ENCODE measurements at places on chromosomes 1 and 21. TPM values are rescaled to one million over a fixed set of nuclear protein-coding genes. Genes with fewer than 3 reads are reported as not detected.

The ETNK2 gene
- 15.4 TPM for total RNA-seq

The PKP1 gene
- total RNA-seq, result not detected

The SPATA17 gene
- total RNA-seq, result 0.21 TPM

The OR2W3 gene
- 0.52 TPM for total RNA-seq

The SPAG17 gene
- total RNA-seq, result not detected

The HSPA13 gene
- total RNA-seq, result 59.1 TPM

The DNM3 gene
- 3.7 TPM for total RNA-seq

DNA sequence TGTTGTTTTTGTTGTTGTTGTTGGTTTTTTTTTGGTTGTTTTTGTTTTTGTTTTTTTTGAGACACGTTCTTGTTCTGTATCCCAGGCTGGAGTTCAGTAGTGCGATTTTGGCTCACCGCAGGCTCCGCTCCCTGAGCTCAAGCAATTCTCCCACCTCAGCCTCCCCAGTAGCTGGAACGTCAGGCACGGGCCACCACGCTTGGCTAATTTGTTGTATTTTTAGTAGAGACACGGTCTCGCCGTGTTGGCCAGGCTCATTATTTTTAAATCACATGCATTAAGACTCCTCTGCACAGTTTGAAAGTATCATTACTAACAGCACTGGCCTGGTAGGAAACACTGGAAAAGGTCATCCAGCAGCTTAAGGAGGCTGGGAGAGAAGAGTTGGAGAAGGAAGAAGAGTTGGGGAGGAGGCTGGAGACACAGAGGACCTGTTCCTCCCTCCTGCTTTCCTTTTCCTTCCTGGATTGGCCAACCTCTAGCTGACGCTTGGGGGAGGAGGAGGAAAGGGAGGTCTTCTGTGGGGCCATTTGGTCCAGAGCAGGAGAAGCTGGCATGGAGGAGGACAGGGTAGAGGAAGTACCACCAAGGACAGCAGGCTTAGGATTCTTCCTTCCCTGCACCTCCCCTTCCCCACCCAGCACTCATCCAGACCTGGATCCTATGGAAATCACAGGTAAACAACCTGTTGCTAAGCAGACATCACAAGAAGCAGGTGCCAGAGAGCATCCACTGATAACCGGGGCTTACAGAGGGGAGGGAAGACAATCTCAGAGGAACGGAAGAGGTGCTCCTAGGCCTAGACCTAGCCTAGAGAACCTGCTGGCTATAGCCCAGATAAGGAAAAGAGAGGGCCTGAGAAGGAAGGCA, 71.9 kb upstream of the GOLT1A start:
- no peak for DNase-seq

GRCh38 chr1:233389893-233390292, 62.4 kb downstream of the MAP3K21 start:
- no peak for DNase-seq

DNA sequence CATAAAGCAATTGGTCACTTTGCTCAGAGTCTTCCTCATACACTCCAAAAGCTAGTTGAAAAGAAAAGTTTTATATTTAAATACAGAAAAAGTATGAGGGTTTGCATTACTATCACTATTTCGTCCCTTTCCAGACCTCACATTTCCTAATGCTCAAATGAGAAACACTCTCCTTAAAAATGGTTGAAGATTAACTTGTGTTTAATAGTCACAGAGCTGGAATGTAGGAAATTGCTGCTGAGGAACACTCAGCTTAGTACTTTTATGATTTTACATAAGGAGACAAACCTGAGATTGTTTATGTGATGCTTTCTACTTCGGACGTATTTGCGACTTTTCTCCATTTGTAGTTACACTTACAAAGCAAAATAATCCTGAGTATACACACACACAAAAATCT, 39.8 kb downstream of the MYSM1 start:
- DNase-seq, result no peak

DNA sequence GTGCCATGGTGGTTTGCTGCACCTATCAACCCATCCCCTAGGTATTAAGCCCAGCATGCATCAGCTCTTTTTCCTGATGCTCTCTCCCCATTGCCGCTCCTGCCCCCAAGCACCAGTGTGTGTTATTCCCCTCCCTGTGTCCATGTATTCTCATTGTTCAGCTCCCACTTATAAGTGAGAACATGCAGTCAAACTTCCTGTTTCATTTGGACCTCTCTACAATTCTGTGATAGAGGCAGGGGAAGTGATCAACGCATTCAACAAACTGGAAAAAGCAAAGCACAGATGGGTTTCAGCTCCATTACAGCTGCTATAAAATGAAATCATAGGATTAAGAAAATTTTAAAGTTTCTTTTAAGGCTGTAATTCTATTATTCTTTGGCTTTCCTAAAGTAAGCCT, 23.3 kb upstream of the CD55 start:
- no peak for DNase-seq

- DNase-seq, result no peak
These were observed 117.4 kb downstream of the AKT3 start for GRCh38 chr1:243732637-243733036.

GRCh38 chr1:119542492-119542946, 35.5 kb downstream of the HSD3B1 start:
- DNase-seq, result no peak

GRCh38 chr1:182189535-182190066, 128.1 kb upstream of the ZNF648 start:
- no peak for DNase-seq

DNA sequence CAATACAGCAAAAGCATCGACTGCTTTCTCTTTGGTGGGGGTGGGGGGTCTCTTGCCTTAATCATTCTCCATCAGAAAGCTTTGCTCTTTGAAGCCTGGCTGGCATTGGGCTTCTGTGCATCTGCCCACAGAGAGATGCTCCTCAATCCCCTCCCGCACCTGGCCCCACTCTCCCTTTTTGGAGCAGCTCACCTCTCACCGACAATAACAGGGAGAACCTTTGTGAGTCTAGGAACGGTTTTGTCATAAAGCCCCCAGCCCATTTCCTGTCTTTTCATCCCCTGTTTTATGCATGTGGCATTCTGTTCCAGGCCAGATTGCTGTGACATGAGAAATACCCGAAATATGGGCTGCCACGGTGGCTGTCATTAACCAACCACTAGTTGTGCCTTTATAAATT, 469.0 kb upstream of the VAMP3 start:
- peak; percentile 56 for DNase-seq

DNA sequence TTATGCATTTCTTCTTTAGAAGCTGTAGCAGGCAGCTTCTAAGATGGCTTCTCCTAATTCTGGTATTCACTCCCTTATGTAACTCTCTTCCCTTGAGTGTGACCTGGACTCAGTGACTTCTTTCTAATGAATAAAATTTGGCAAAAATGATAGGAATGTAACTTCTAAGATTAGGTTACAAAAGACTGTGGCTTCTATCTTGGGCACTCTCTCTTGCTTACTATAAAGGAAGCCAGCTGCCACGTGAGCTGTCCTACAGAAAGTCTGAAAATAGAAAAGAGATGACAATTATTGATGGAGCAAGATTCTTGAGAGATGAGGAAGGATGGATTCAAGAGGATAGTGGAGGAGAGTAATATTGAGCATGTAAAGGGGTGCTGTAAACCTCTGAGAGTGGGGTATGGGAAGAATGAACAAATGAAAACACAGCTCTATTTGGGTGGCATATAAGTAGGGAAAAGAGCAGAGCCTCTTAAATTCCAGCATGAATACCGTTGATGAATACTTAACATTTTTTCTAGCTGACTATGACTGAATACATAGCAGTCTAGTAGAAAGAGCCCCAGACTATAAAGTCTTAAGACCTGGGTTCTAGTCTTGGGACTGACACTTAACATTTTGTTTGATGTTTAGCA, 5.5 kb downstream of the TSEN15 start:
- no peak for DNase-seq

GRCh38 chr1:224182057-224182865, 779 bp upstream of the DEGS1 start:
- DNase-seq, result no peak

- DNase-seq, result no peak
These were observed 6.0 kb downstream of the PSMB4 start for GRCh38 chr1:151405187-151405951.
